Fibroblast of mammary gland (primary cell): ENCODE measurements at places on chromosomes 2 and 18.
A peak's percentile ranks its signal among the peaks of the same experiment; 100 is the strongest.

- DNase-seq: no peak
Observed at GRCh38 chr2:180246268-180246667, 239.2 kb upstream of the CWC22 start.

DNA sequence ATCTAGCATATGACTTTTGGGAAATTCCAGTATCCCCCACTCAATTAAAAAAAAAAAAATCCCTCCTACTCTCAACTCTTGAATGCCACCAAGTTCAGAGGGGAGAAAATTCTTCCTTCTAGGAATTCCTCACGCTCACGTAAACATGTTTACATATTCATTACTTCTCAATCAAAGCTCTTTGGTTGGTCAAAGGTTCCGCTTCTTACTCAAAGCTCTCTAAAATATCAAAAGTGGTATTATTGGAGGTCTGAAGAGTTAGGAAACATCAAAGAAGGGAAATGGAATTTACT, 4.1 kb downstream of the DOCK10 start:
- no peak for DNase-seq

DNA sequence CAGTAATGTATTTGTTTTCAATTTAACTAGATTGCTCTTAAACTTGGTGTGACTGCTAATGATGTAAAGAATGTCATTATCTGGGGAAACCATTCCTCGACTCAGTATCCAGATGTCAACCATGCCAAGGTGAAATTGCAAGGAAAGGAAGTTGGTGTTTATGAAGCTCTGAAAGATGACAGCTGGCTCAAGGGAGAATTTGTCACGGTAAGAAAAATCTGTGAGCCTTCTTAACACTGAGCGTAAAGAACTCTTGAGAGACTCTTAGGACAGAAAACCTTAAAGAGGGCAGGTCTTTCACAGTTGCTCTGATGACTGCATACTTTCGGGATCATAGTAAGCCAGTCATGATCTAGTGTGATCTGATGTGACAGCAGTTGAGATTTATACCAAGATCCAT, 15.9 kb downstream of the MDH1 start:
- DNase-seq: no peak

- no peak for DNase-seq
Observed at GRCh38 chr2:232113821-232114220, 152.3 kb downstream of the DIS3L2 start.

GRCh38 chr2:205366336-205367060, 315.8 kb upstream of the NRP2 start:
- no peak for DNase-seq

DNA sequence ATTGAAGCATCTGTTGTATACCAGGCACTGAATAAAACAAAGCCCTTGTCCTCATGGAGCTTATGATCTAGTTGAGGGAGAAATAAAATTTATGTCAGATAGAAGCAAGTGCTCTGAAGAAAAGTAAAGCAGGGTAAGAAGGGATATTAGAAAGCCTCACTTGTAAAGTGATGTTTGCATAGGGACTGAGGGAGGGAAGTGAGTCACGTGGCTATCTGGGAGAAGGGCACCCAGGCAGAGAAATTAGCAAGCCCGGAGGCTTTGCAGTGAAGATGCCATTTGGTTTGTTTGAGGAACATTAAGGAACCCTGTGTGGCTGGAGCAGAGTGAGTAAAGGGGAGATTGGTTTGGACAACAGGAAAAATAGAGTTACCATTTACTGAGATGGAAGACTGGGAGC, 52.1 kb downstream of the RBBP8 start:
- no peak for DNase-seq

GRCh38 chr18:61831071-61831470, 61.7 kb downstream of the RNF152 start:
- DNase-seq: no peak

DNA sequence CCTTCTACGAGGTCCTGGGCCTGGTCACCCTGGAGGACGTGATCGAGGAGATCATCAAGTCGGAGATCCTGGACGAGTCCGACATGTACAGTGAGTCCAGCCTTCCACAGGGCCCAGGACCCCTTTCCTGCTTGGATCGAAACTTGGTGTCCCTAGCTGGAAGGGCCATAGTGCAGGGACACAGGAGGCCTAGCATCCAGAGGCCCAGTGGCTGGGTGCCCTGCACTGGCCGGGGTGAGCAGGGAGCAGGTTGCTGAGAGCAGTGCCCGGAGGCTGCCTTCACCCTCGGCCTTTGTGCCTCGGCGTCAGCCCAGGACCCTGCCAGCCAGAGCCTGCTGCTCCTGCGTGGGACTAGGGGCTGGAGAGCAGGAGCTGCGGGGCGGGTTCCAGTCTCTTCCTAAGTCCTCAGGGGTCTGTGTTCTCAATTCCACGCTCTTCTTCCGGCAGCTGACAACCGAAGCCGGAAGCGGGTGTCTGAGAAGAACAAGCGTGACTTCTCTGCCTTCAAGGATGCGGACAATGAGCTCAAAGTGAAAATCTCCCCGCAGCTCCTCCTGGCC, 18.9 kb upstream of the CNNM3 start:
- DNase-seq: no peak

GRCh38 chr18:59022167-59022945, 117.3 kb upstream of the SEC11C start:
- DNase-seq: peak; percentile 64

DNA sequence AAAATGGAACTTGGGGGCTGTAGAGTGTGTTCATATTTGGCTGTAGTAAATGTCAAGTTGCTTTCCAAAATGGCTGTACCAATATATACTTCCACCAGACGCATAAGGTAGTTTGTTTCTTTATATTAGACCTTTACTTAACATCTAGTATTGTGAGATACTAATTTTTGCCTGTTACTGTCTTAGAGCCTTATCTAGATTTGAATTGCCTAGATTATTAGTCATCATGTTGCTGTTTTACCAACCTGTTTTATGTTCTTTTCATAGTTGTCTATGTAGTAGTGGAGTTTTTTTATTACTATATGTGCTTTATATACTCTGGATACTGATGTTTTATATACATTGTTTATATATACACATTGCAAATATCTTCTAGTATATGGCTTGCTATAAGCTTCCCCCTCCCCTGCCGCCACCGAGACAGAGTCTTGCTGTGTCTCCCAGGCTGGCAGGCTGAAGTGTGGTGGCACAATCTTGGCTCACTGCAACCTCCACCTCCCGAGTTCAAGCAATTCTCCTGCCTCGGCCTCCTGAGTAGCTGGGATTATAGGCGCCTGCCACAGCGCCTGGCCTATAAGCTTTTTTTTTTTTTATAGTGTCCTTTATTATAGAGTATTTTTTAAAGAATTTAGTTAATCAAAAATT, 18.9 kb downstream of the SLC39A10 start:
- DNase-seq: no peak

DNA sequence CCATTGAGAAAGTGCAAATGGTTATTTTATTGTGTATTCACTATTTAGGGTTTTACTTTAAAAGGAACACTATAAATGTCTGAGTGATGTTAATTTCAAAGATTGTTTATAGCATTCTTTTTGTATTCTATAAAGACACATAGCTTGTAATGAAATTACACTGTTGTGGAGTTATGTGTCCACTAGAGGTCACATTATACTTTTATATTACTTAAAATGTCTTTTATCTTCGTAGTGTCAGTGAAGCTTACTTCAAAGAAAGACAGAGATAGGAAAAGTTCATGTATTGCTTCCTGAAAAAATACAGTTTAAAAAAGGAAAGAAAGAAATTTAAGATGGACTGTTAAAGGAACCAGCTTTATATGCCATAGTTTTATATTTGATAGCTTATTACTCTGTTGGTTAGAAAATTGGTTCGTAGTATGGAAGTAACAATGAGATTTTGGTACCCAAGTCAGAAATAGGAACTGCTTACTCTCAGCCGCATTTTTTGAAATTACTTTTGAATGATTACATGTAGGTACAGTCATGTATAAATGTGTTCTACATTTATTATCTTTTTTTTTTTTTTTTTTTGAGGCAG, 20.5 kb downstream of the APLF start:
- DNase-seq: peak; percentile 43

GRCh38 chr2:112665113-112665780, 19.5 kb downstream of the SLC20A1 start:
- no peak for DNase-seq

- no peak for DNase-seq
Observed at GRCh38 chr18:41923446-41923845, 31.6 kb upstream of the PIK3C3 start.

GRCh38 chr2:127678991-127679390, 3.7 kb upstream of the LIMS2 start:
- DNase-seq: no peak

DNA sequence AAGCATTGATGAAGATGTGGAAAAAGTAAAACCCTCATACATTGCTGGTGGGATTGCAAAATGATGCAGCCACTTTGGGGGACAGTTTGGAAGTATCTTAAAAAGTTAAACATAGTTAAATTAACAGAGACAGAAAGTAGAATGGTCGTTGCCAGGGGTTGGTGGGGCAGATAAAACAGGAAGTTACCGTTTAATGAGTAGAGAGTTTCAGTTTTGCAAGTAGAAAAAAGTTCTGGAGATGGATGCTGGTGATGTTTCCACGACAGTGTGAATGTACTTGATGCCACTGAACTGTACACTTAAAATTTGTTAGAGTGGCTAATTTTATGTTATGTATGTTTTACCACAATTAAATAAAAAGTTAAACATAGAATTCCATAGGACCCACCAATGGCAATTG, 44.5 kb upstream of the EGR4 start:
- no peak for DNase-seq

GRCh38 chr2:42339191-42339912, 21.7 kb downstream of the COX7A2L start:
- no peak for DNase-seq

- peak; percentile 98 for DNase-seq
Observed at GRCh38 chr2:217393585-217394032, 533.7 kb upstream of the TNP1 start.

DNA sequence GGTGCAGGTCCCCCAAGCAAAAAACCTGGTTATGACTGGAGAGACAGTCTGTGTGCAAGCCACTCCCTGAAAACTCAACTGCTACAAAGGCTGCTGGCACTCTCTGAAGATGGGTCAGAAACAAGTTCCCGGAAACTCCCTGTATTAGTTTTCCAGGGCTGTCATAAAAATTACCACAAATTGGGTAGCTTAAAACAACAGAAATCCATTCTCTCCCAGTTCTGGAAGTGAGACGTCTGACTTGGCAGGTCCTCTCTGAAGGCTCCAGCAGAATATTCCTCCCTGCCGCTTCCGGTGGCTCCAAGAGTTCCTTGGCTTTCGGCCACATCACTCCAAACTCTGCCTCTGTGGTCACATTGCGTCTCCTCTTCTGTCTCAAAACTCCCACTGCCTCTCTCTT, 30.1 kb upstream of the SERPINE2 start:
- peak; percentile 47 for DNase-seq

GRCh38 chr18:10376731-10377130, 77.7 kb upstream of the APCDD1 start:
- DNase-seq: no peak

DNA sequence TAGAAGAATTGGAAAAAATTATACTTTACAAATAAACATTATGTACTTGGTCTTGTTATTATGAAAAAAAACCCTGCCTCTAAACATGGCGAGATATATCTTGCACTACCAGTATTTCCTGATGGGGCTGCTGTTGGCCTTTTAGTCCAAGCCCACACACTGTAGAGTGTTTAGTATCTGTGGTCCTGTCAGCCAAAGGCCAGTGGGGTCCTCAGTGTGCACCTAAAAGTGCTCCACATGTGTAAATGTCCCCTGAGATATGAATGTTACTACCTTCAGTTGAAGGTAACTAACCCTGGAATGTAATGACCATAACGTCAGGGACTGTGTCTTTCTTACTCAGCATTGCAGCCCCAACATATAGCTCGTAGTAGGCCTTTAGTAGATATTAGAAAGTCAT, 71.1 kb upstream of the HK2 start:
- DNase-seq: no peak

- DNase-seq: peak; percentile 25
Observed at GRCh38 chr18:46319783-46320182, 215.6 kb downstream of the HAUS1 start.

DNA sequence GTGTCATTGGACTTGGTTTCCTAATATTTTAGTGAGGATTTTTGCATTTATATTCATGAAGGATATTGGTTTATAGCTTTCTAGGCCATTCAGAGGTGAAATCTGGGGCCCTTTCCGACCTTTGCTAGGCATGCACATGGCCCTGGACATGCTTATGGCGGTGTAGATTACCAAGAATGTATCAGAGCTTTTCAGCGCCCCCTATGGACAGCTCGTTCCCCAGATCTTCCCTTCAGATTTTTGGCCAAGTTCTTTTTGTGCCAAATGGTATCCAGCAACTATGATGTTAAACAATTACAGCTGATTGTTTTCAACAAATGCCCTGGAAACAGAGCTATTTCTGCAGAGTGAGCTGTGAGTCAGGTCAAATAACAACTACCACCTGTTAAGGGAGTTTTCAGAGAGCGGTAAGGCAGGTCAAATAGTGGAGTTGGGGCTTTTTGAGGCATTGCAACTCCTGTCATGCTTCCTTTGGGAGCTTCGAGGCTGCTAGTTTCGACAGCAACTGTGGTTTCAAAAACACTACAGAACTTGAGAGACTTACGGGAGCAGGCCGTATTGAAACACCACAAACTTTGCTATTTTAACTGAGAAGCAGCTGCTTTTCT, 188.3 kb downstream of the ZNF516 start:
- DNase-seq: no peak

DNA sequence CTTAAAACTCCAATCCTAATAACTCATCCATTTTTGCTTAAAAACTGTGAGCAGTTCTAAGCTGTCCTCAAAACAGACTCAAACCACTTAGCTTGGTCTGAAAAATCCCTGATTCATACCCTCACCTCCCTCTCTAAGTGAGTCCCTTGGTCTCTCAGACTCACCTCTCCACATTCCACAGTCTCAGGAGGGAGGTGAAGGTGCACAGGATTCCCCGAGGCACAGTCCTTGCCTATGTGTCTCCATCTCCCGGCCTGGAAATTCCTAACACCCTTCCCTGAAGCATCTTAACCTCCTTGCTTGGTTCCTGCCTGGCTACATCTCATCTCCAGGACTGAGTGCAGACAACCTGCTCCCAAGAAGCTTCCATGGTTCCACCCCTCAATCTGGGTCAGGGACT, 45.0 kb downstream of the CYRIA start:
- no peak for DNase-seq

DNA sequence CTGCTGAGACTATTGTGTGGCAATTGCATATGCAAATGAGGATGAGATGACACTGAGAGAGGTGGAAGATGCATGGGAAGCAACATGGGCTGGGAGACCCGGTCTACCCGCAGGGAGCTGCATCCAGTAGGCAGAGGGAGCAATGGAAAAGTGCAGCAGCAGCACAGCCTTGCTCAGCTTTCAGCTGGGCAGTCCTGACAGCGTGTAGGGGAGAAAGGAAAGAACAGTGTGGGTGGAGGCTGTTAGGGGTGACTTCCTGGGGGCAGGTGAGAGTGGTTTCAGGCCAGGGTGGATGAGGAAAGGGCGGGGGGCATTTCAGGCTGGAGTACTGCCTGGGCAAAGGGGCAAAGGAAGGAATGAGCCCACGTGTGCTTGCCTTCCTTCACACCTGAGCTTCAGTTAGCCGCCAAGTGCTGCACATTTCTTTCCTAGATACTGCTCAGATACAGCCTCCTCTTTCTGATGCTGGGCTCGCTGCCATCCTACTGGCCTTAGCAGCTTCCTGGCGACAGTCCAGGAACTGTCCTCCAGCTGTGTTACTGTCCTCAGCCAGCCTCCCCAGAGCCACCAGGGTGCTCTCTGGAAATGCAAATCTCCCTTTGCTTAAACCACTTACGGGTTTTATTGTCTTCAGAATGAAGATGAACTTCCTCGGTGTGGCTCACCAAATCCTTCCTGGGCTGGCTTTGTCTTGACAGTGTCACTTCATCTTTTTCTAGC, 276.3 kb downstream of the TSN start:
- DNase-seq: peak; percentile 18
